ENCODE measurements at places on chromosomes 16 and 17.

DNA sequence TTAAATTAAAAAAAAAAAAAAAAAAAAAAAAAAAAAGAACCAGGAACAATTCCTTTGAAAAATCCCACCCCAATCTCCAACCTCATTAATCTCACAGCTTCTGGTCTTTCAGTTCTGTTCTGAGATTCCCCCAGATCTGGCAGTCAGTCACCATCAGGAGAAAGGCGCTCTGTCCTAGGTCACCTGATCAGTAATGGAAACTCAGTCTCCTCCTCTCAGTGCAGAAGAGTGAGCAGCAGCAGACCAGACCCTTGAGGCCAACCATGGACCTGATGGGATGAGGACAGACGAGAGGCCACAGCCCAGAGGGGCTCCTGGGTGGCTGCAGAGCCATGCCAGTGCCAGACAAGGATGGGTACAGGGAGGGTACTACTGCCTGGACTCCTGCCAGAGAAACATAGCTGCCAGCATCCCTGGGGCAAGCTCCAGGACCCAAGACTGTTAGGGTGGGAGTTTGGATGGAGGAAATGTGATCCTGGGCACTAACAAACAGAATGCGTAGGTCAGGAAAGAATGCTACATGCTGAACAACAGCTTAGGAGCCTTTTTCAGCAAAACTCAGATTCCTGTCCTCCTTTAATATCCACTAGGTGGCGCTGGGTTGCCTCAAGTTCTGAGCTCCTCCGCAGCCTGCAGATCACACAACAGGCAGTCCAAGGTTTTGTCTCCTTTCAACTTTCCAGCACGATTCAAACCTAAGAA, 28.7 kb downstream of the MPG start:
- peak; percentile 15 for DNase-seq

DNA sequence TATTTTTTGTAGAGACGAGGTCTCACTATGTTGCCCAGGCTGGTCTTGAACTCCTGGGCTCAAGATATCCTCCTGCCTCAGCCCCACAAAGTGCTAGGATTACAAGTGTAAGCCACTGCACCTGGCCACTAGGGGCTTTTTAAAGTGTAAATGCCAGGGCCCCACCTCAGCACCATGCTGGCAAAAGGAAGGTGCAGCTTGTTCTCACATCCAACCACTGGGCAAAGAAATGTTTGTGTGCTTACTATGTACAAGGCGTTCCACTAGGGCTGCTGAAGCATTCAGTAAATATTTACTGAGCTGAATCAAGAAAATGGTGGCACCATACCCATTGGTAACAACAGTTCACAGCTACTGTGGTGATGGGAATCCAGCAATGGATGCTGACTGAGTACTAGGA, 22.6 kb downstream of the COG1 start:
- no peak for DNase-seq

DNA sequence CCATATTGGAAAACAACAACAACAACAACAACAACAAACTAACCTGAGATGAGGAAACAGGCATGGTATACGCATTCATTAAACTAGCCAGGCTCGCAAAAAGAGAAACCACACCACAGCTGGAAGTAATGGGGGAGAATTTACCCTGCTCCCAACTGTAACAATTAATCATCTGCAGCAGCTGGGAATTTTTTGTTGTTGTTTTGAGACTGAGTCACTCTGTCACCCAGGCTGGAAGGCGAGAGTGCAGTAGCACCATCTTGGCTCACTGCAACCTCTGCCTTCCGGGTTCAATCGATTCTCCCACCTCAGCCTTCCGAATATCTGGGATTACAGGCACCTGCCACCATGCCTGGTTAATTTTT, 16.3 kb downstream of the PRPSAP1 start:
- no peak for DNase-seq

DNA sequence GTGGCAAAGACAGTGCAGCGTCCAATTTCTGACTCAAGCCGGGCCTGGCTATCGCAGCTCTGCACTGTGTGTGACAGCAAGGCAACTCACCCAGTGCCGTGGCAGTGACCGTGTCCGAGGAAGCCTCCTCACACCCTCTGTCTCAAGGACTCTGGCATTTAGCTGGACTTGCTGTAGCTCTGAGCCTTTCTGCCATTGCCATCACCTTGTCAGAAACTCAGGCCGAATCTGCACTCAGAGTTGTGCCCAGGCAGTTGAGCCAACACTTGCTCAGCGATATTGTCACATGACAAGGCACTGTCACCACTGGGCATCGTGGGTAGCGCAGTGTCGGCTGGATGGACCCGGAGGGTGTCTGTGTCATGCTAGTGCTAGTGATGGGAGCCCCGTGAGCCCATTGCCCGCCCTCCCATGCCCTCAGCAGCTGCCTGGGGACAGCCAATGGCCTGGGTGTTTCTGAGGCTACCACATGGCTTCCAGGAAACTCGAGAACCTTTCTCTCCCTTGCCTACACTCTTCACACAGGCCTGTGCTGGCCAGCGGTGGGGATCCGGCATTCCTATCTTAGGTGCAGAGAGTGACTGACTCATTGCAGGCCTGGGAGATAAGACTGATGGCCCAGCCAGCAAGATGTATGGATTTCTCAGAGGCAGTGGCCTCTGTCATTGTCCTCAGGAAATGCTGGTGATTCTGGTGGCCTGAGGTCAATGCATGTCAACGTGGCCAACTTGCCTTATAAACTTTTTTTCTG, 22.1 kb upstream of the STH start:
- DNase-seq = no peak

- DNase-seq = no peak
These were observed 264.5 kb downstream of the FTO start for GRCh38 chr16:53968454-53968853.

DNA sequence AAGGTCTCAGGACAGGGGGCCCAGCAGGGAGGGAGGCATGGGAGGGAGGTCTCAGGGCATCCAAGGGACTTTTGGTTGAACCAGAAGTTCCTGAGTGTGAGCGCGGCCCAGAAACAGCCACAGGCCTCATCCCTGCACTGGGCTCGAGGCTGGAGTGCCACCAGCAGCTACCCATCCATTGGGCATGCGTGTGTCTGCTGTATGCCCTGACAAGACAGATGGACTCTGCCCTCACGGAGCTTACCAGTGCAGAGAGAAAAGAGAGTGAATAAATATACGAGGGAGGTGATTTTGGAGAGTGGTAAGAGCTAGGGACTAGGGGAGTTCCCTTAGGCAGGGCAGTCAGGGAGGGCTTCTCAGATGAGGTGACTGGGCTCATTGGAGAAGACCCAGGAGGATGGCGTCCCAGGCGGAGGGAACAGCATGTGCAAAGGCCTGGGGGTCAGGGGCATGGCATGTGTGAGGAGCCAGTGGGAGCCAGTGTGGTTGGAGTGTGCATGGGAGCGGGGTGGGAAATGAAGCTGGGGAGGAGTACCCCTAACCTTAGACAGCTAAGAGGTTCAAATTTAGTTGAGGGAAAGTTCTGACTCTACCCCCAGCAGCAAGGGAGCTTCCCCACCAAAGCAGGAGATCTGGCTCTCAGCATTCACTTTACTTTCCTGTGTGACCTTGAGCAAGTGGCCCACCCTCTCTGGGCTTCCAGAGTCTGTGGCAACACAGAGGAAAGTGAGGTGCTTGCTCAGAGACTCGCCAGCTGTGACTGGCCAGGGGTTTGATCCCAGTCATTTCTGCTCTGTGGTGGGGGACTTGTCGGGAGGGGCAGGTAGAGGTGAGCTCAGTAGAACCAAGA, 74.7 kb downstream of the SREBF1 start:
- no peak for DNase-seq

DNA sequence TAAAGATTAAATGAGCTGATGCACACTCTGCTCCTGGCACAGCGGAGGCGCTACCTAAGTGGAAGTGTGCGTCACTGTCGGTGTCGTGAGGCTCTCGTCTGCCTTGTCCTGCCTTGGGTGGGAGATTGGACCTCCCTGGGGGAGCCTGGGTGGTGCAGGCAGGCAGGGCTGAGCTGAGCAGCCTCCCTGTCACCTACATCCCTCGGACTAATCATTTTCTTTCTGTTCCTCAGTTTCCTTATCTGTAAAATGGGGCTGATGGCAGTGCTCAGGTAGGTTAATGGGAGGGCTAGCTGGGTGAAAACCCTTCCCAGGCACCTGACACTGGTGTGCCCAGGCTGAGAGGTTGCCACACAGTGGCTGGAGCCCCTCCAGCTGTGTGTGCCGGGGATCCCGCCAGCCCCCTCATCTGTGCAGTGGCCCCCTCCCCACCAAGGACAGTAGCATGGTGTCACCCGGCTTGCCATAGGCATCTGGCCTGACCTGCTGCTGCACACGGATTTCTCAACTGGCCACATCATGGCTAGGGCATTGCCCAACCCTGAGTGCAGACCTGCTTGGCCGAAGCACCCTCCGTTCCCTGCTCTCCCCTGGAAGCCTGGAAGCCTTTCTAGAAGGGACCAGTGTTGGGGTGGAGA, 4.3 kb downstream of the ADCY7 start:
- no peak for DNase-seq

- DNase-seq = no peak
These were observed 97.2 kb upstream of the GSE1 start for GRCh38 chr16:85515830-85516397.

GRCh38 chr16:57559072-57559790, 16.8 kb downstream of the ADGRG5 start:
- no peak for DNase-seq

DNA sequence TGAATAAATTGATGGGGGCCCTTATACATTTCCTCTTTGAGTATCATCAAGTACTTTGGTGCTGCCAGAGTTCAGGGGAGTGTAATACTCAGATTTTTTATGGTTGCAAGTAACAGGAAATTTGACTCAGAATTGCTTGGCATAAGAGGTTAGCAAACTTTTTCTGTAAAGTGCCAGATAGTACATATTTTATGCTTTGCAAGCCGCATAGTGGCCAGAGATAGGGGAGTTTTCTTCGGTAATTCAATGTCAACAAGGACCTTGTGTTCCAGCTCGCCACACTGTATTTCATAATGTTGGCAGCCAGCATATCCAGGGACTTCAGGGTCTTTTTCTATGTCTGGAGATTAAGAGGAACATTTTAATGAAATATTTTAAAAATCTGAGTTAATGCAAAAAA, 51.0 kb upstream of the MARCHF10 start:
- DNase-seq = no peak

DNA sequence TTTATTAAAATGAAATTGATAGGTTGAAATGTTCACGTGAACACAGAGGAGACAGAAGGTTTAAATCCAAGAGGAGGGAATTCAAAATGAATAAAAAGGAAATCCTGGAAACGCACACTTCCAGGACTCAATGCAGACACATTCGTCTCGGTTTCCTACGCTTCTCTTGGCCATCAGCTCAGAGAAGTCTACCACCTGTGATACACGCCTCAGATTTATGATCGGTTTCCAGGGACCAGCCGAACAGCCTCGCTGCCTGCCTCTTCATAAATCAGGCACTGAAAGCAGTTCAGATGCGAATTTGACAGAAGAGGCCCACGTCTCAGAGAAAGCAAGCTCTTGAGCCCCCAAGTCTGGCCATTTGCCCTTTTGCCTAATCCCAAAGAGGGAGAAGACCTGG, 125.5 kb upstream of the IRX3 start:
- DNase-seq = no peak

- DNase-seq = no peak
These were observed 51.1 kb upstream of the CRHR1 start for GRCh38 chr17:45732926-45733505.

DNA sequence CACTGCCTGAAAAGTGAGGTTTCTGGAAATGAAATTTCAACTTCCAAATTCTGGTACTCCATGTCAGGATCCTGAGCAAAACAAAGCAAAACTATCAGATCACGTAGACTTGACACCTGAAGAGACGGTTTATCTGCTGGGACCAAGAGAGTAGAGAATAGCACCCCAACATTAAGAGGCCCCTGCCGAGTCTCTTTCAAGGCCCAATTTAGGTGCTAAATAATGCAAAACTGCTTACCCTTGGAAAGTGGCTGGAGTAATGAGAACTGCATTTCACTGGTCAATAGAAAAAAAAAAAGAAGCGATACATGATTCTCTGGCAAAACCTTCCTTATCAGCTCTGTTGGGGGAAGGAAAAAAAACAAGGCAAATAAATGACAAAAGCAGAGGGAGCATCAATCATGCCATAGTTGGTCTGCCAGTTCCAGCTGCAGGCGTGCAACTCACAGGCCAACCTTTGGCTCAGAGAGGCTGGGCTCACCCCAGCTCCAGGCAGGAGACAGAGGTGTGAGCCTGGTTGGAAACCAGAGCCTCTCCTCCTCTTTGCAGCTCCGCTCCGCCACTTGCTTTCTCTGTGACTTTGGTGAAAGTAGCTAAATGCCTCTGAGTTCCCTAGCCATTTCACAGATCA, 595.2 kb downstream of the TOX3 start:
- no peak for DNase-seq

DNA sequence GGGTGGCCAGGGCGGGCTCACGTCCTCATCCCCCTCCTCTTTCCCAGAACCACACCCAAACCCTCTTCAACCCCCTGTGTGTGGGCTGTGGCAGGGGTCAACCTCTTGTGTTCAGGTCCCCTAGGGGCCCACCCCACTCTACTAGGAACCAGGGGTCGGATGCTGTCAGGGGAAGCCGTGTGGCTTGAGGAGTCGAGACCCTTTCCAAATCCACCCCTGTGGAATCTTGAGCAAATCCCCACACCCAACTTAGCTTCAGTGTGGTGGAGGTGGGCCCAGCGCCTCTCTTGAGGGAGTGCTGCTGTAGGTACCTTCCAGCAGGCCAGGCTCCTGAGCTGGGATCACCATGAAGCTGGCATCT, 121.5 kb downstream of the MRM1 start:
- no peak for DNase-seq

DNA sequence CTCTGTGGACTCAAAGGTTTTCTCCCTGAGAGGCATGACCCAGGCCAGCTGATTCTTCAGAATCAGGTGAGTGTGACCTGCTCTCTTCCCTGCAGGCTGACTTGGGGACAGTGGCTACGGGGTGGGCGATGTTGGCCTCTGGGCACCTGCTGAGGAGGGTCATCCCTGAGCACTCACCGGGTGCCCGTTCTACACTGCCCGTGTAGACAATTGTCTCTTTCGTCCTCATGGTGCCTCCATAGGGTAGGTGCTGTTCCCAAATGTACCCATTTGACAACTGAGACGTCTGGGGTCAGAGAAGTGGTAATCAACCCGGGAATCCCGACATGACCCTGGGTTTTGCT, 74.8 kb downstream of the GOSR1 start:
- DNase-seq = no peak

GRCh38 chr17:82921426-82921825, 81.6 kb upstream of the ZNF750 start:
- DNase-seq = no peak

DNA sequence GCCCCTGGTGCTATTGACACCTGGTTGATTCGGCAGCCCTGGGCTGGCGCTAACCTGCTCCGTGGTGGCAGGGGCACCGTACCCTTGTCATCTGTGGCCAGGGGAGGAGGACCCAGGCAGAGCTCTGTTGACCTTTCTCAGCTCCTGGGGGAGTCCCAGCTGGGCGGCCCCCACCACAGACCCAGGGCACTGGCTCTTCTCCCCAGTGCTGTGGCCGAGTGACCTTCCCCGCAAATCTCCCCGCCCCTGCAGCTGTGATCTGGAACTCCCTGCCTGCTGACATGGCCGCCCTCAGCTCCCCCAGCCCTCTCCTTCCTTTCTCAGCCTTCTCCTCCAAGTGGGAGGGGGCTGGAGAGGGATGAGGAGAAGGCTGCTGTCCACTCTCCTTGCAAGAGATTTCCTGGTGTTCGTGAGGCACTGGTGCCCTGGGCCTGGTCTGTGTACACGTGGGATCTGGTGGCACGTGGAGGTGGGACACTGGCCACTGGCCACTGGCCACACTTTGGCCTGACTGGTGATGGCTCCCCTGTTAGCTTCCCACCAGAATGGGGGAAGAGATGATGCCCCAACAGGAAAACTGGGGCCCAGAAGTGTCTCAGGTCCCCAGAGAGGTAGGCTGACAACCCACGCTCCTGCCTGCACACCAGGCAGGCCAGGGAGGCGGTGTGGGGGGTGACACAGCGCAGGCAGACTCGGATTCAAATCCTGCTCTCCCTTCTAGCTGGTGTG, 8.2 kb downstream of the FMNL1 start:
- no peak for DNase-seq

GRCh38 chr16:47734987-47735594, 274.0 kb downstream of the PHKB start:
- no peak for DNase-seq
